ENCODE measurements at places on chromosomes 16 and 17.

DNA sequence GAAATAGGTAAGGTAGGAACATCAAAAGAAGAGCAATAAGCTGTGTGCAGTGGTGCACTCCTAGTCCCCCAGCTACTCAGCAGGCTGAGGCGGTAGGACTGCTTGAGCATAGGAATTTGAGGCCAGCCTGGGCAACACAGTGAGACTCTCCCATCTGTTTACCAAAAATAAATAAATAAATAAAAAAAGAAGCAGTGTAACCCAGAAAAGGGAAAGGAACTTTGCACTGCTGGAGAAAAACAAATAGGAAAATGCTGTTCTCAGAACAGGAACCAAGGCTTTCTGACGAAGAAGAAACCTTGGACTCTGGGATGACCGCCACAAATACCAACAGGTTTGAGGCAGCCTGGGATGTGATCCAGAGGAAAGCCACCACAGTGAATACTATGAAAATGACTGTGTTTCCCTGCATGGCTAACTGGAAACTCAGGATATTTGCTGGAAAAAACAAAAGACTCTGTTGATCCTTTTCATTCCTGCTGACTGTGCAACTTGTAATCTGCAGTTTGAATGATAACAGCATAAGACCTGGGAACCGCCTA is 41.2 kb downstream of the TTC19 start:
- peak; percentile 12 for DNase-seq

DNA sequence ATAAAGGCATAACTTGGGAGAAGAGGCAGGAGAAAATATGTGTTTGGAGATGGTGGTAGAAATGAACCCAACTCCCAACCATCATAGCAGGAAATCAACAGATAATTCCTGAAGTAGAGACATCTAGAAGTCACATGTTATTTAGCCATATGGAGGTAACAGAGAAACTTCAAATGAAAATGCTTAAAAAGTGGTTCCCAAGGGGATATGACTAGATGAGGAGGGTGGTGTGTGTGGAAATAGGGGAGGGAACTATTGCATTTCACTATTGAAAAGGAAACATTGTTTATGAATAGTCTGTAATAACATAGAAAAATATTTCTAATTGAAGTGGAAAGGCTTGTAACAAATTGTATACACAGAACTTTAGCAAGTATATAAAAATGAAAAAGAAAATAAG is 412.0 kb downstream of the SHISA9 start:
- DNase-seq, result no peak

DNA sequence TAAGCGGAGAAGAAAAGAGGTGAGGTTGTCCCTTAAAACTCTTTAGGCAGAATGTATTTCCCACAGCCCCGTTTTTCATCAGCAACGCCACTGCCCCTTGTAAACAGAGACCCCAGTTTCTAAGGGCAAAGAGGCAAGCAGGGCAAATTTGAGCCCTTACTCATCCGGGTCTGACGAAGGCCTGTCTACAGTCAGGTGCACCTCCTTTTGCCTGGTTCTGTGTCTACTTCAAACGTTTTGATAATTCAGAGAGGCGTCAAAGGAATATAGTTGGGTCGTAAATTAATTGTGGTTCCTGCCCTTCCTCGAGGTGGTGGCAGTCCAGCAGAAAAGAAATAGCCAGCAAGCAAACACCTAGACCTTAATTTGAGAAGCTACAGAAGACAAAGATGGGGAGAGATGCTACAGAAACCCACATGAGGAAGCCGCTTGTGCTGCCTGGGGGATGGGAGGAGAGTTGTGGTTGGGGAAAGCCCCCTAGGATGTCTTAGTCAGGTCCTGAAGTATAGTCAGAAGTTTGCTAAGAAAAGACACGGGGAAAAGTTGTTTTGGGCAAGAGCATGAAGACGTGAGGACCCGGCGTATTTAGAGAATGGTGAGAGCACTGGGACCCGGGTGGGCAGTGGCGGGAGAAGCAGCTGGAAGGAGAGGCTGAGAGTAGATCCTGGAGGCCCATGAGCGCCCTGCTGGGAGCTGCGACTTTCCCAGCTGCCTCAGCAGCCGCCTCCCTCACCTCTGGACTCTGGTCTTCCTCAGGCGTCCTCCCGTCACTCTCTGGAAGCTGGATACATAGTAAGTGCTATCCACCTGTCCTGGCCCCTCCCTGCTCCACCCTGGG is 2.4 kb downstream of the FBRS start:
- DNase-seq, result no peak

DNA sequence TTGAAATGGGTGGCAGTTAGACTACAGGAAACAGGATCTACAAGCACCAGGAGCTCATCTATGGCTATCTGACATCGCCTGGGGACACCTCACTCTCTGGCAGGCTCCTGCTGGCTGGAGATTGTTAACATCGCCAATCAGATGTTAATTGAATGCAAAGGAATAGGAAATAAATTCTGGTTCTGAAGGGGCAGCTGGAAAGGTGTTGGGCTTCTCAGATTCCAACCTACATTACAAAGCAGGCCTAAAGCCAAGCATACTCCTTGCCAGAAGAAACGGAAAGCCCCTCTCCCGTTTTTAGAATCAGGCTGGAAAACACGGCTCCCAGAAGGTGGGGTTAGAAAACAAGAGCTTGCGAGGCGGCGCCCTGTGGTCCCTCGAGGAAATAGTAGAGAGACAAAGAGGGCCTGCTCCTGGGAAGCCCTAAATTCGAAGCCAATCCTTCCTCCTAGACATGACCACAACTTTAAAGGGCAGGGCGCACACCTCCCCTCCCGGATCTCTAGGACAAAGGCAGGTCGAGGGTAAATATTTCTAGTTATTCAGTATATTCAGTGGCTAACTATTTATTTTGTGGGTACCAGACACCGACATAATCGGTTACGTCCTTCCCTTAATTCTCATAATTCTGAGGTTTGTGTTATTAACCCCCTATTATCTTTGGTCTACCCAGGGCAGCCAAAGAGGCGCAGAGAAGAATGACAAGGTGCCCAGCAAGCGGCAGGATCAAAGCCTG is 763 bp upstream of the TOM1L1 start:
- DNase-seq, result no peak

GRCh38 chr16:12150600-12150999 is 174.1 kb downstream of the SNX29 start:
- no peak for DNase-seq

- DNase-seq, result no peak
These were observed 19.4 kb upstream of the ZNF469 start for GRCh38 chr16:88363239-88363891.

Data from hippocampal formation (tissue), 2 donors.